Ureter (tissue), 1 donor: ENCODE measurements at places on chromosomes 2 and 18.

GRCh38 chr2:46276642-46277041 lies 20.6 kb upstream of the EPAS1 start:
- no peak for DNase-seq

- no peak for DNase-seq
Measured at GRCh38 chr2:14977021-14977420, 344.5 kb downstream of the LRATD1 start.

DNA sequence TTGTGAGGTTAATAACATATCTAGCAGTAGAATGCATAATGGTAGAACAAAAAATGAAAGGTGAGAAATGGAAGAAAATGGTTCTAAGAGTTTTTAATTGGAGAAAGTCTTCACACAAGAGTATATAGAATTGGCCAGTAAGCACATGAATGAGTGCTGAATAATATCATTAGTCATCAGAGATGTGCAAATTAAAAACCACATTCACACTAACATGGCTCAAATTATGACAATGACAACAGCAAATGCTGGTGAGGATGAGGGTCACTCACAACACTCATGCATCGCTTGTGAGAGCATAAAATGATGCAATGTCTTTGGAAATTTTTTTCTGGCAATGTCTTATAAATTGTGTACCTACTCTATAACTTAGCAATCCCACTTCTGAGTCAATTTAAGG lies 1355.4 kb upstream of the ACVR2A start:
- no peak for DNase-seq

GRCh38 chr2:115880558-115880957 lies 1438.1 kb downstream of the DPP10 start:
- no peak for DNase-seq

DNA sequence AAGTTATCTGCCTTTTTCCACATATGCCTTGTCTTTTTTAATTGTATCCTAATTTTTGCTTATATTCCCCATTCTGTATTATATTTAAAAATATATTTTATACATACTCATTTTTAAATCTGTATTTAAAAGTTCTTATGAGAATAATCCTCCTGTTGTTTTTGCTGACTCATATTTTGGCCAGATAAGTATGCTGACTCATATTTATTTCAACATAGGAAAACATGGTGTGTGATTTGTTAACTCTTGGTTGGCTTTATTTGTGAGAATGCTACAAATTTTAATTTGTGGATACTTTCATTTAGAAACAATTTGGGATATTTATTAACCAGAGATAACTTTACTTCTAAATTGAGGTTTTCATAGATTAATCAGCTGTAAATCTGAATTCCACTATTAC lies 587.7 kb downstream of the CPS1 start:
- no peak for DNase-seq

- DNase-seq: no peak
Measured at GRCh38 chr2:13758412-13758811, 874.1 kb upstream of the LRATD1 start.
